ENCODE measurements at places on chromosomes 7 and 10. TPM values are rescaled to one million over a fixed set of nuclear protein-coding genes. Genes with fewer than 3 reads are reported as not detected.

DNA sequence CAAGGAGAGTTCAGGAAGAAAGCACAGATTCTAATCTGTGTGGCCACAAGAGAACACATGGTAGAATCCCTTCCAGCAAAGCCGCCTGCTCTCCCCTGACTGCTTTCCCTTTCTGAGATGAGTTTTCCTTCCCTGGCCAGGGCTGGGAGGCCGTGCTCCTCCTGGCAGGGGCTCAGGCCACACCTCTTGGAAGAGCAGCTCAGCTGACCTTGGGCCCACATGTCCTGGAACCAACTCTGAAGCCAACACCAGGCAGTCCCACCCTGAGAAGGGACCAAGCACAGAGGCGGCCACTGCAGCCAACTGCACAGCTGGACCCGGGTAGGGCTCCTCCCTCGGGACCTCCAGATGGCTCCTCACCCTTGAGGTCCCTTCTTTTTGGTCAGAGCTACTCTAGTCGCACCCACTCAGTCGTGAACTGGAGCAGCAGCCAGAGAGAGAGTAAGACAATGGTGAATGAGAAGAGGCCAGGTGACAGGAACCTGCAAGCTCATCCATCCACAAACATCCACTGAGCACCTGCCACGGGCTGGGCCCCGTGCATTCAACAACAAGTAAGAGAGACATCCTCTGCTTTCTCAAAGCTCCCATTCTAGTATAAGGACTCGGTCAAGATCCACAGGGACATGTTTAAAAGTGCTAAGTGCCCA, 40.3 kb downstream of the FAM53B start:
- no peak for DNase-seq

DNA sequence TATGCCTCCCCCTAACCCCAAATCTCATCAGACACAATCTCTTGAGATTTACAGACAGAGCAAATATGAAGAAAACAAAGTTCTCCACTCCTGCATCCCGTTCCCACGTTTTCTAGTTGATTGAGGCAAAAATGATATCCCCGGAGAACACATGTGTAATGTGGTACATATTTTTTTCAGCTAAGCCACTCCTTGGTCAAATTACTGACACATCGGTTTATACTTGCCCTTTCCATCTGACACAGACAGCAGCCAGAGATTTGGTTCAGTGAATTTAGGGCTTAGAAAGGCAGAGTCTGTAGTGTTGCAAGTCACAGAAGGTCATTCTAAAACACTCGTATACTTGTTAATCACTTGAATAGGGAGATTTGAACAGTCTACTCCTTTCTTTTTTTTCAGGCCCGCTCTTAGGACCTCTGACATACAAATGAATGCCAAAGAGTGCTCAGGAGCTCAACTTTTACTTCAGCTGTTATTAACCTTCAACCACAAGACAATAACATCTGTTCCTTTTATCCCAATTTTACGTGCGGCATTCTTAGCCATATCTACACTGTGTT, 1.8 kb upstream of the DDX50 start:
- no peak for DNase-seq

The EBLN1 gene
- not detected for total RNA-seq

The KCND2 gene
- not detected for total RNA-seq

DNA sequence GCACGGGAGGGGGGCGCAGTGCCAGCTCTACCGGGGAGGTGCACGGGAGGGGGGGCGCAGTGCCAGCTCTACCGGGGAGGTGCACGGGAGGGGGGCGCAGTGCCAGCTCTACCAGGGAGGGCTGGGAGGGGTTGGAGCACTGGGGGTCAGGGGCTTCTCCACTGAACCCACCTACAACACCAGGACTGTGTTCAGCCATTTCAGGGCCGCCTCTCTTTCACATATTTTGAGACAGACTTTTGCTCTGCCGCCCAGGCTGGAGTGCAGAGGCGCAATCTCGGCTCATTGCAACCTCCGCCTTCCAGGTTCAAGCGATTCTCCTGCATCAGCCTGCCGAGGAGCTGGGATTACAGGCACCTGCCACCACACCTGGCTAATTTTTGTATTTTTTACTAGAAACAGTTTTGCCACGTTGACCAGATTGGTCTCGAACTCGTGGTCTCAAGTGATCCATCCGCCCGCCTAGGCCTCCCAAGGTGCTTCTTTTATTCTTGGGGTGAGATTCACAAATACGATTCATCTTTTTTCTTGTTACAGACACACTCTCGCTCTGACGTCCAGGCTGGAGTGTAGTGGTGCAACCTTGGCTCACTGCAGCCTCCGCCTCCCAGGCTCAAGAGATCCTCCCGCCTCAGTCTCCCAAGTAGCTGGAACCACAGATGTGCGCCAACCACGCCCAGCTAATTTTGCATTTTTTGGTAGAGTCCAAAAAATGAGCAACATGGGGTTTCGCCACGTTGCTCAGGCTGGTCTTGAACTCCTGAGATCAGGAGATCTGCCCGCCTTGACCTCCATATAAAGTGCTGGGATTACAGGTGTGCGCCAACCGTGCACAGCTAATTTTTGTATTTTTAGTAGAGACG, 37.0 kb downstream of the ADAP1 start:
- DNase-seq = no peak

The HOXA3 gene
- total RNA-seq = not detected

The NEUROD6 gene
- not detected for total RNA-seq

The CADPS2 gene
- total RNA-seq = not detected

DNA sequence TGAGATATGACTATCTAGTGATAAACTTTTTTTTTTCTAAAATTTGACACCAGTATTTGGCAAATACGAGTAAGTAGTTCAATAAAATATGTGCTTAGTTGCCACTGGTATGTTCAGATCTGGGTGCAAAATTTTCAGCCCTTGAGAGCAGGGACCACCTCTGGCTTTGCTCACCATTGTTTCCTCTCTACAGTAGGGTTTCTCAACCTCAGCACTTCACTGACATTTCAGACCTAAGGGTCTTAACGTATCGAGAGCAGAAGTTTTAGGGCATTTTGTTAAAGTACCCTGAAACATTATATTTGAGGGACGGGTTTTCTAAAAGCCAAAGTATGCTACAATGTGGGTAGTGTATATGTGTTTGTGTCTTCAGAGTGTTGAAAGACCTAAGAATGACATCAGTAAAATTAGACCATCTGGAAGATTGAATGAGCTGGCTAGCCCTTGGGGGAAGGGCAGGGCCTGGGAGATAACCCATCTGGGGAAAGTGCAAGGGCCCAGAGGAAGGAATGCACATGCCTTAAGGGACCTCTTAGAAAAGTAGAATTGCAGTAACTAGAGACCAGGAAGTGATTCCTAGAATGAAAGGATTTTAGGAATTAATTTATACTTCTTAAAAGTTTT, 11.8 kb downstream of the BZW2 start:
- DNase-seq = no peak

GRCh38 chr7:94052398-94053180, 48.4 kb upstream of the BET1 start:
- no peak for DNase-seq

DNA sequence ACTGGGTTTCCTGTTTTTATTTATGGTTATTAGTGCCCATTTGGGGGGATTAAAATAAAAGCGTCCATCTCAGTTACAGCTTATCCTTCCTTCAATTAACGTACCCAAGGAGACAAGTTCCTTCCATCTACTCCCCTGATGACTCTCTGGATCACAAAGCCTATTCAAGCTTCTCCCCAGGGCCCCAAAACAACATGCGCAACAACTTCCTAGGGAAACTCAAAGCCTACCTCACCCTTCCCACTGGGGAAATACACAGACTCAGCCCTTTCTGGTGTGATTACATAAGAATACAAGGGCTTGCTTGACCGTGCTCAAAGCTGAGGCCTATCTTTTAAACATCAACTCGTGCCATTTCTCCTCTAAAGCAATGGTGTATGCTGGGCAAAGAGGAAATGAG, 112.4 kb downstream of the CDK6 start:
- no peak for DNase-seq

DNA sequence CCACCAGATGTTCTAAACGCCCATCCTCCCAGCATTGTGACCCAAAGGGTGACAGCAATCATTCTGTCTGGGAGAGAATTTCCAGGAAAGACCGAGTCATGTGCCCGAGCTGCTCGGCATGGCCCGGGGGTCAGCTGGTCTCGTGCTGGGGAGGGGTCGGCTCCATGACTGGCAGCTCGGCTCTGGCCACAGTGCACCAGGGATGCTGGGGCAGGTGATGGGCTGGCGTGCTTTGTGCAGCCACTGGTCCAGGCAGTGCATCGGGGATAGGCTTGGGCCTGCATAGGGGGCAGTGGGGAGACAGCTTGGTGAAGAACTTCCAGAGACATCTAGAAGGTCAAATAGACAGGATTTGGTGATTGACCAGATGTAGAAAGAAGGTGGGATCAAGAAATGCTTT, 39.2 kb upstream of the PSMG3 start:
- DNase-seq = no peak

Measured in activated naive CD8-positive, alpha-beta T cell treated with anti-CD3 and anti-CD28 coated beads for 36 hours (primary cell).